ENCODE measurements at places on chromosomes 5 and 9.
A peak's percentile ranks its signal among the peaks of the same experiment; 100 is the strongest.

DNA sequence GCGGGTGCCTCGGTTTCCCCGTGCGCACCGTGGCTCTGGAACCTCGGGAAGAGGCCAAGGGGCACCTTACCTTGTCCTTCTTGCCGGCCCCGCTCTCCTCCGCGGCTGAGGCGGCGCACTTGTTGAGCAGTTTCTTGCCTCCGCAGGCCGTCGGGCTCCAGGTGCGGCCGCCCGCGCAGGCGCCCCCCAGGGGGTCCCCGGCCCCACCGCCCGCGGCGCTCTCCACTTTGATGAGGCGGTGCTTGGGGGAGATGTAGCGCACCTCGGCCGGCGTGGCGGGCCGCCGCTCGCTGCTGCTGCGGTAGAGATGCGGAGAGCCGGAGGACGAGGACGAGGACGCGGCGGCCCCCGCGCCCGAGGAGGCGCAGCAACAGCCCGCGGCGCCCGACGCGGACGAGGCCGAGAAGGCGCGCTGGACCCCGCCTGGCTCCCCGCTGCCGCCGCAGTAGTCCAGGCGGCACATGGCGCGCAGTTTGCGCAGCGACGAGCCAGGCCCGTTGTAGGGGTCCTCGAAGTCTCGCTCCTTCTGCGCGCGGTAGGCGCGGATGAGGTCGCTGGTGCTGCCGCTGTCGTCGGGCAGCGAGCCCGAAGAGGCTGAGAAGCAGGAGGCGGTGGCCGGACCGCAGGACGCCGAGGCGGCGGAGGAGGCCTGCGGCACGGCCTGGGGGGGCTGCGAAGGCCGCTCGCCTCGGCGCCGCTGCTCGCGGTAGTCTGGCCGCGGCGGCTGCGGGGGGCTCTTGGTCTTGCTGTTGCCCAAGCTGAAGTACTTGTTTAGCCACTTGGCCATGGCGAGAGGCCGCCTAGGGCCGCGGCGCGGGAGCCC is 957 bp downstream of the SHB start:
- no peak for DNase-seq

- no peak for DNase-seq
Measured at GRCh38 chr9:113875459-113876150, 504 bp upstream of the ZNF618 start.

GRCh38 chr9:83526211-83526610 is 12.0 kb downstream of the FRMD3 start:
- no peak for DNase-seq

DNA sequence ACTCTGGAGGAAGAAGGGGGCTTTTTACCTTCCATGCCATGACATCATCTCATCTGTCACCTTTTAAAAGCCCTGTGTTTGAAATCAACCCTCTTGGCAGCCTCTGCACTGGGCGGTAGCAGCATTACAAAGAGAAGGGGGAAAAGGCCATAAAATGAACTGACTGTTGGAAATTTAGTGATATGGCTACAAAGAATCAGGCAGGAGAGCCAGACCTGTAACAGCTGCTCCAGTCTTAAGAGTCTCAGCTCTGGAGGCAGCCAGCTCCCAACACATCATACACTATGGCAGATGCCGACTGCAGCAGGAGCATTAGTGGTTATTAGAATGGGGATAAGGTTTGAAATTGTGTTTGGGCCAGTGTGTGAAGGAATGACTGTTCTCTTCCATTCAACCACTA is 257.5 kb downstream of the DMAC1 start:
- DNase-seq, result no peak

- peak; percentile 32 for DNase-seq
Measured at GRCh38 chr9:69622676-69623075, 49.5 kb downstream of the APBA1 start.

DNA sequence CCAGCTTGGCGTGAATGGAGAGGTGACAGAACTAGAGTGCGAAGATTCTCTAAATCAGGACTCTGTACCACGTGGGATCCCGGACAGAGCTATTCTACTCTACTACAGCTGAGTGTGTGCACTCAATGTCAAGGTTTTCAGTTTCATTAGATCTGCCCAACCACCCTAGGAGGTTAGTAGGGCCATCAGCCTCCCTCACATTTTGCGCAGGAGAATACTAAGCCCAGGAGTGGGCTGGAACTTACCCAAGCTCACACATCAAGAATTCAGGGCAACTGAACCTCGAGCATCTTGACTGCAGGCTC is 68.3 kb upstream of the TBC1D2 start:
- DNase-seq, result no peak

DNA sequence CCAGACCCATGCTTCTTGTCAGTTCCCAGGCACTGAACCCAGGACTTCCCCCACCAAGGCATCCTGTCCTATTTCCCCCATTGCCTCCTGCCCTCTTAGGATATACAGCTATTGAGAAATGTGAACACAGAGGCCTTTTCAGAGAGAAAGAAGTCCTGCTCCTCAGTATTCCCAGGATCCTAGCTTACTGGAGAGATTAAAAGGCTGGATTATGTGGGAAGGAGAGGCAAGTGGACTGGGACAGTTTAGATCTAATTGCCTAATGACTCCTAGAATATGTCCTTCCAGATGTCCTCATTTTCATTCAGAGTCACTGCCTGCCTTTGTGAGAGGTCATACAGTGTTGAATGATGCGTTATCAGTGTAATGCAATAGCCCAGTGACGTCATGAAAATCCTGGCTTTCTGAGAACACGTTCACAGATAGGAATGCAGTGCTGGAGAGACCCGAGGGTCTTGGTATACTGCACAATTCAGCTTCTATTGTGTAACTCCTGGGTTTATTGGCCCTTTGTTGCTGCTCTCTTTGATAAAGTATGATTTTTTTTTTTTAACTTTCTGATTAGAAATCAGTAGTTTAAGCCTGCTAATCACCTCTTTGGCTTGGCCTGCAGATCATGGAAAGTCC is 26.2 kb downstream of the WWC1 start:
- peak; percentile 96 for DNase-seq

DNA sequence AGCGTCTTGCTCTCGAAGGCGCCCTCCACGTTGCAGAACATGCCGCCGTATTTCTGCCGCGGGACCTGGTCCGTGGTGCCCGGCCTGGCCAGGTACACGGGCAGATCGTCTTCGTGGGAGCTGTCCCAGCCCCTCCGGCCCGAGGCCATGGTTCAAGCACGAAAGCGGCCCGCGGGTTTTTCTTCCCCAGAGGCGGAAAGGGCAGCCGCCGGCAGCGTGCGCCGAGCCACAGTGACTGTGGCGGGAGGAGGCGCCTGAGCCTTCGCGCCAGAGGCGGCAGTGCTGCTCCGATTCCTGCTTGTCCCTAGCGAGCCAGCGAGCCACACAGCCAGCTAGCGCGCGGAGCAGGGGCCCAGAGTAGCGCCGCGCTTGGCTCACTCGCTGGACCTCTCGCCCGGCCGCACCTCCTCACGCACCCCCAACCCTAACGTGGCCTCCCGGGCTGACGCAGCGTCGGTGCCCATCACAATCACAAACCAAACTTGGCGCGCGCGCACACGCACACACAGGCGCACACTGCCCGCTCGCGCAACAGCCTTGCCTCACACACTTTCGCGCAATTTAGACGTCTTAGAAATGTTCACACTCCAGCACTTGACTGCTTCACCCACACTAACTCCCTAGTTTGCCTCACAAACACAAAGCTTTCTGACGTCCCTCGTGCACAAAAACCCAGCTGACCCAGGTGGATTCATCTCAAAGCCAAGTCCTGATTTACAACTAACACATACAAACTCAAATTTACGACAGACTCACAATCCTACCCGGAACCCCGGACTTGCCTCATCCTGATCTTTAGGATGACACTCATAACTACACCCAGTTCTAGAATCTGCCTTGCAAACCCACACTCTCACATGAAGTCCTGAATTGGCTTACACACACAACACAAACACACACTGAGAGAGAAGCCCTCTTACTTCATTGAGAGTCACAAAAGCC is at the start of gene DPYSL3:
TSS of gene DPYSL3 (minus strand) at position 359 of the 942 bp plus-strand sequence. CDS start at position 149, 210 bp downstream.
- peak; percentile 20 for DNase-seq

- no peak for DNase-seq
Measured at GRCh38 chr9:13020146-13021040, 245.6 kb downstream of the LURAP1L start.

GRCh38 chr5:71932131-71932654 is 175.1 kb upstream of the MAP1B start:
- DNase-seq, result no peak

DNA sequence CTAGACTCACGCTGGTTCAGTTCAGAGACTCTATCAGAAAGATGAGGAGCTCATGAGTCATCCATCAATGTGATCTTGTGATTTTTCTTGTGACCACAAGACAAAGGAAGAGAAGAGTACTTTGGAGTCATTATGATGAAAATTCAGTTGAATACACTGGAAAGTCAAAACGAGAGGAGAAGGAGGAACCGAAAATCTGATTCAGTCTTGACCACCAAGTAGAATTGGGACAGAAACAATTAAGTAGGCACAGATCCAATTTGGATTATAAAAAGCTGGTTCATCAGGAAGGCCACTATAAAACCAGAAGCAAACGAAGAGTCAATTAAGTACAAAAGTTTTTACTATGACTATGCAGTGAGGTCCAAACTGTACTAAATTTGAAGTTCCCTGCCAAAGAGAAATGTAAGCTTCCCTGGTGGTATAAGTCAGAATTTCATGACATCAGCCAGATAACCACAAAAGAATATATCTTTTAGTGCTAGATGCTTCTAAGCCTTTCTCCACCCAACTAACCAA is 90.9 kb downstream of the THBS4 start:
- no peak for DNase-seq

GRCh38 chr5:16007750-16008415 is 171.7 kb downstream of the MARCHF11 start:
- DNase-seq, result no peak

DNA sequence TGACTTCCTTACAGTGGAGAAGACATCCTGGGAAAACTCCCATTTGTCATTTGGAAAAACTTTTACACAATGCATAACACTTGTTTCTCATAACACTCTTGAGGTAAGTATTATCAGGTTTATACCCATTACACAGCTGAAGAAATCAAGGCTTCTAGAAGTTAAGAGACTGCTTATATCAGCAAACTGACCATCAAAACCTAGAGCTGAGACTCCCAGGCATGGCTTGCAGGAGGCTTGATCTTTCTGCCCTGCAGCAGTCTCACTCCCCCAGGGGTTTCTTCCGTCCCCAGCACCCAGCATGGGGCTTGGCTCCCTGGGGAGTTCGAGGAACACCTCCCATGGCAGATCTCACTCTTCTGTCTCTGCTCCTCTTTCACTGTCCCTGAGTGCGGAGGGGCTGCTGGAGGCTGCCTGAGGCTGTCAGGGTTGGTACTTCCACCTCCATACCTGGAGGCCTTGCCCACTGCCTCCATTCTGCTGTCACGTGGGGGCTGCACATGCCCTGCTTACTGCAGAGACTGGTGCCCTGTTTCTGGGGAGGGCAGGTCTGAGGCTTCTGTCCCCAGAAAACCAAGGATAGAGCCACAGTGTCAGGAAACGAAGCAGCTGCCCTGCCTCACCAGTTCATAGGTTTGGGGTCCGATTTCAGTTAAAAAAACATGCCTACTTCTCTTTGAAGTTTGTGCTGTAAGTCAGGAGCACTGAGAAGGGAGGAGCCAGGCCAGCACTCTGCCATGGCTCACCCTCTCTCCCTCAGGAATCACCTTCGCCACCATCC is 202.5 kb downstream of the PAX5 start:
- DNase-seq, result no peak

- peak; percentile 42 for DNase-seq
Measured at GRCh38 chr5:43190755-43191603, 1.0 kb upstream of the NIM1K start.

- no peak for DNase-seq
Measured at GRCh38 chr5:157519579-157520253, 55.9 kb downstream of the ADAM19 start.

DNA sequence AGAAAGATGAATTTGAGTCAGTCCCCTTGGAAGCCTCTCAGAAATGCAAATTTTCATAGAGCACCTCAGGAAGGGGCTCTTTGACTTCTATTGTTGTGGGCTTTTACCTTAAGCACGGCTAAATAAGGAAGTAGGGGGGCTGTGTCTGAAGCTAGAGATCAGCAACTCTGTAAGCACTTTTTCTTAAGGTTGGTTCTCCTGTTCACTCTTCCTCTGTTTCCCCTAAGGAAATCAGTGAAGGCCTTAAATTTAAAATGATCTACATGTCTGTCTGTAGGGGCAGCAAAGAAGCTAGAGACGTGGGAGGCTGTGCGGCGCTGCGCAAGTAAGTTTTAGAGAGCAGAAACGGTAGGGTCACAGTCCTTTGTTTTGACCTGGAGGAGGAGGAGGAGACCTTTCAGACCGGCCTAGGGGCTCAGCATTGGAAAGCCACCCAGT is 1.2 kb upstream of the CDC14B start:
- DNase-seq, result peak; percentile 13

DNA sequence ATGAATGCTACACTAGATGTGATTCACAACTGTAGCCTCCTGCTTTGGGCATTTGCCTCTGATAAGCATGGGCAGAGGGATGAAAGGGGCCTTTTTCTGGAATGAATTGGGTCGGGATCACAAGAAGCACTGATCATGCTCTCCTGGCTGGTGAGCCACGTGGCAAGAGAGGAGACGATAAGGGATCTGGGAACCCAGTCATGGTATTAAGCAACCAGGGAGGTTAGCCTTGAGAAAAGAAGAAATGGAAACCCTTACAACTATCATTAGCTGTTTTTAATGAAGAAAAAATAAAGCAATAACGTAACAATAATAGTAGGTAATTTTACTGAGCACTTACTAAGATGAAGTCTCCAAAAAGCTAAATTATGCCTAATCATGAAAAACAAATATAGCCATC is 50.0 kb upstream of the RAI14 start:
- DNase-seq, result no peak

DNA sequence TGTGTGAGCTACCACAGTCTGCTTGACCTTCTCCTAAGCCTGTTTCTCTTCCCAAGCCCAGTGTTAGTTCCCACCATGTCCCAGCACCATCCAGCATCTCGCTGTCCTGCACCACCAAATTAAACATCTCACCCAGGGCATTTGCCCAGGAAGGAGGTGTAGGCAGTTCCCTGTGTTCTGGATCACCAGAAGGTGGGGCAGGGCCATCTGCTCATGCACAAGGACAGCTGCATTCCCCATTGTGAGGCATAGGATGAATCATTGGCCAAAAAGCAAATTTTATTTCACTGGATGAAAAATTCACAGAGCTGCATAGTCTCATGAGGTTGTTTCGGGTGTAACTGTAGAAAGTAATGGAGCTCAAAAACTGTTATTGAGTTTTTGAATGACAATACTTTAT is 89.5 kb upstream of the GRIA1 start:
- DNase-seq, result no peak

DNA sequence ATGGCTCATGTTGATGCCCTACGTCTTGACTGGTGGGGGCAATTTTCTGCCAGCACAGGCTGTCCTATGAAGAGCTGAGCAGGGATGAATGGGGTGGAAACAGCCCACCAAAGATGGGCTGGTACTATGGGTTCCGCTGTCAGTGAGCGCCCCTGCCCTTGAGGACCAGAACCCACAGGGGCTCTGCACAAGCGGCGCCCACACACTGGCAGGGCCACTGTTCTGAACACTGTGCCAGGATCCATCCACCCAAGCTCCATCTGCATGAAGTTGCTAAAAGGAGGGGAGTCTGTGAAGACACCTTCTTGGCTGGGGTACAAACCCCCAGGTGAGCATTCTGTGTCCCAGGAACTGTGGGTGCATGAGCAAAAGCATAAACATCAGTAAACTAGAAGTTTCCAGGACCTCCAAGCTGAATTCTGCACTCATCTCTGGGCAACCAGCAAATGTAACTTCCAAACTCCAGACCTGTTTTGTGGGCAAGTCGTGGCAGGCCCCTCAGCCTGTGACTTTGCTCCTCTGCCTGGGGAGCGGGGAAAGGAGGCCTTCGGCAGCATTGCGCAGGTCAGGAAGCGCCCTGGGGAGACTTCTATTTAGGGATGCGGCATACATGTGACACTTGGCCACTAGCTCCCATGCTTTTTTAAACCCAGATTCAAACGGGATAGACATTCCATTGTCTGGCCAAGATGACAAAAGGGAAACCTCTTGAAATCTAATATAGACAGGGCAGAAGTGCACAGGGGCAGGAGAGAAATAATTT is 48.9 kb downstream of the PTPN3 start:
- DNase-seq, result peak; percentile 32

Measured in trophoblast cell (in vitro differentiated cells and primary cell).